ENCODE measurements at places on chromosomes 1 and 21. TPM values are rescaled to one million over a fixed set of nuclear protein-coding genes. Genes with fewer than 3 reads are reported as not detected.

CDK18 gene
- total RNA-seq = 0.27 TPM

UTP11 gene
- 47.5 TPM for total RNA-seq

SHE gene
- total RNA-seq = not detected

IVNS1ABP gene
- 56.3 TPM for total RNA-seq

MXRA8 gene
- not detected for total RNA-seq

MSH4 gene
- 0.10 TPM for total RNA-seq
